CMK (cell line): ENCODE measurements at places on chromosomes 7 and 10.

DNA sequence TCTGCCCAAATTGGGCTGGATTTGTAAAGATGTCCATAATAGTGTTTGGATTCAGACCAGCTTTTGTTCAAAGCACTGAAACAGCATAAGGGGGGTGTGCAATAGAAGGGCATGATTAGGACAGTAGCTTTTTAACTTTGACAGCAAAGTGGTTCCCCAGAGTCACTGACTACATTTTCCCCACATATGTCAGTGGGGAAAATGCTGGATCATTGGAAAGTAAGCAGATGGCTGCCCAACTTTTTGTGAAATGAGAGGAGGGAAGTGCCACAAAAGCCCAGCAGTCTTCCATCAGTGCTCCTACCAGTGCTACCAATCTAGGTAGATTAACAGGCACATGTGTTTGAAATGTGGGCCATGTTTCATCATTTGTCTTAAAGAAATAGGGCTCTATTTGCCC, 162.8 kb downstream of the FZD1 start:
- DNase-seq: no peak

DNA sequence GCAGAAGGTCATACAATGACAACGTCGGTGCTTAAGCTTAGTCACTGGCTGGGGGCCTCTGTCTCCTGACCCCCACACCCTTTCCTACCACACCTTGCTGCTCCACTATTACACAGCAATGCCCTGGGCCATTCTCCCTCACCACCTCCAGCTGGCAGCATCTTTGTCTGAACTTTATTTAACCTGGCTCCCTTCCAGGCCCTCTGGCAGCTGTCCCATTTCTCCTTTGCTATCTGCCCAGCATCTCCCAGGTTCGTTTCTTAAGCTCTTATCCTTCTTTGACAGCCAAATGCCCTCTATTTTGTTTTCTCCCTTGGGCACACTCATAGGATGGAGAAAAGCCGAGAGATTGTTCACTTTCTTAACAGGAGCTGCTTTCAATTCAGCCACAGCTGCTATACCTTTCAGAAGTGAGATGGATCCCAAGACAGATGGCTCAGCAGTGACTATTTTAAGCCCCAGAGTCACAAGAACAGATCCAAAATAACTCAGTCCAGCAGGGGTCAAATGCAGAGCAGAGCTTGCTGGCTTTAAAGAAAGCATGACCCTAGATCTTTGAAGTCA, 1277.1 kb upstream of the AUTS2 start:
- DNase-seq: no peak

DNA sequence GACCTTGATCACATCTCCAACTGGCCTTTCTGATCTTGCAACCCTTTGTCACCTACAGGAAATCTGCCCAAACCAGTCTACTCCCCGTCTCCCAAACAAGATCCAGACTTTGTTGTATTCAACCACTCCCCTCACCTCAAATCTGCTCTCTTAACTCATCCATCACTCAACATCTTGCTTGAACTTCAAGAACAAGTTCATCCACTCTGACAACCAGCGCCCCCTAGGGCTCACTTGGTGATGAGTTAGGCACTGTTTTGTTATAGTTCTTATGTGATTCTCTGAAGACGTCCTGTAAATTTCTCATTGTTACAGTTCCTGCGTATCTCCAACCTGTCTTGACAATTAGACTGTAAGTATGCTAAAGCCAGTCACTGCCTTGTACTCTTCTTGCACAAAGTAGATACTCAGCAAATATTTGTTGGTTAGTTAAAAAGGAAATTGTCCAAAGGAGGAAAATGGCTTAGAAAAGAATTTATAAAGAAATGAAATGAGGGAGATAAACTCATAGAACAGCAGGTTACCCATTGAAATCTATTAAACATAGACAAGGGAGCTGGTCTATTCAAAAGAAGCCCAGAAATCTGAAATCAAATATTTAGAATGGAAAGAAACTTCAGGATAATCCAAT, 5.3 kb downstream of the FRMD4A start:
- DNase-seq: peak; percentile 8

DNA sequence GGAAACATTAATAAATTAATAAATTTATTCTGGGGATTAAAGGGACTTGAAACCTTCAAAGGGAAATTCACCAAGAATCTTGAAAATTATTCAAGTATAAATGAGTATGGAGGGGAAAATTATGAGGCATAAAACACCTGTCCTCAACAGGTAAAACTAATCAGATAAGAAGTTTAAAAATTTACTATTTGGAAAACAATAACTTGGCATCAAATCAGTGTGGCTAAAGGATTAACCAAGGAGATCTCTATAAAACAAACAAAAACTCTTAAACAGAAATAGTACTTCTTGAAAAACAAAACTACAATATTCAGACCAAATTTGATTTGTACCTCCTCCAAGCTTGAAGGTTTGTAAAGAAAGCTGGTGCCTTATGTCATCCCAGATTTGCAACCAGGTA, 66.4 kb upstream of the ZNF804B start:
- DNase-seq: no peak

- no peak for DNase-seq
Observed at GRCh38 chr10:34480345-34480744, 334.8 kb downstream of the PARD3 start.

DNA sequence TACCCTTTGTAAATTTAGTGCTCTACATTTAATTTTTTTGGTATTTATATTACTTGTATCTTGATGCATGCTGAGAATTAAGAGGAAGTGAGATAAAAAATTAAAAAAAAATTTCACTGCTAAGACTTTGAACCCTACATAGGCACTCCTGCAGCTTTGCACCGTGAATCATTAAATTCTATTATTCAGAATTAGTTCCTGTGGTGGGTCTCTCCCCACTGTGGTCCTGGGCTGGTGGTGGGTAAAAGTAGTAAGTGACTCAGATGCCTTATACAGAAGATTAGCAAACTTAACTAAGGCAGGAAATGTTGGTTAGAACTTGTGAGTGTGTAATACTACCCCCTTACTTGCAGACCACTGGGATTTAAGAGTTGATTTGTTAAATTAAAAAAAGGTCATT, 72.6 kb downstream of the AP3M1 start:
- DNase-seq: no peak

DNA sequence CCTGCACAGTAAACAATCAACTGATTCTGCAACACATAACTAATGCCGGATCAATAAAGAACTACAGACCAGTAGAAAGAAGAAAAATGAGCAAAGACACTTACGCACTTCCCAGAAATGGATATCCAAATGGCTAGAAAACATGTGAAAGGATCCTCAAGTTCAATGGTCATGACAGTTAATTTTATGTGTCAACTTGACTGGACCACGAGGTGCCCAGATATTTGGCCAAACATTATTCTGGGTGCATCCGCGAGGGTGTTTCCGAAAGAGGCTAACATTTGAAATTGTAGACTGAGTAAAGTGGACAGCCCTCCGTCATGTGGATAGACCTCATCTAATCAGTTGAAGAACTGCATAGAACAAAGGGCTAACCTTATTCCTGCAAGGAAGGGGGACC, 102.0 kb downstream of the SFMBT2 start:
- no peak for DNase-seq

- DNase-seq: no peak
Observed at GRCh38 chr10:50610368-50610767, 13.4 kb downstream of the SGMS1 start.

GRCh38 chr10:3747984-3748383, 37.0 kb downstream of the KLF6 start:
- DNase-seq: no peak

- no peak for DNase-seq
Observed at GRCh38 chr7:83118347-83119025, 44.2 kb downstream of the PCLO start.

DNA sequence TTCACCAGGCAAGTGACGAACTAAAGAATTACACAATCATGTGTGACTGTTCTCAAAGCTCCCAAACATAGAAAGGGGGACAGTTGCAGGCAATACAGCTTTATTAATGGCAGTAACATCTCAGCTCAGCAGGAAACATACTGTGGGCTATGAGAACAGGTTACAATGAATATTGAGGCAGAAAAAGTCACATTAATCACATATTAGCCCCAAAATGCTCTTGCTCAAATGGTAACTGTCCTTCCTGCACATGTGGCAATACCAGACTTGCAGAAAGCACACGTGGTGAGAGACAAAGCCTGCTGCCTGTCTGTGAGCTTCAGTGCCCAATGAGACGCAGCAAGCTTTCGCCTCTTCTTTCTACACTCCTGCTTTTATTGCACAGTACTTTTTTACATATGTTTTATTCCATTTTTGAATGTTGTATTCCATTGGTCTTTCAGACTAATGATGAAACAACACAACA, 104.9 kb upstream of the ACBD5 start:
- DNase-seq: no peak

DNA sequence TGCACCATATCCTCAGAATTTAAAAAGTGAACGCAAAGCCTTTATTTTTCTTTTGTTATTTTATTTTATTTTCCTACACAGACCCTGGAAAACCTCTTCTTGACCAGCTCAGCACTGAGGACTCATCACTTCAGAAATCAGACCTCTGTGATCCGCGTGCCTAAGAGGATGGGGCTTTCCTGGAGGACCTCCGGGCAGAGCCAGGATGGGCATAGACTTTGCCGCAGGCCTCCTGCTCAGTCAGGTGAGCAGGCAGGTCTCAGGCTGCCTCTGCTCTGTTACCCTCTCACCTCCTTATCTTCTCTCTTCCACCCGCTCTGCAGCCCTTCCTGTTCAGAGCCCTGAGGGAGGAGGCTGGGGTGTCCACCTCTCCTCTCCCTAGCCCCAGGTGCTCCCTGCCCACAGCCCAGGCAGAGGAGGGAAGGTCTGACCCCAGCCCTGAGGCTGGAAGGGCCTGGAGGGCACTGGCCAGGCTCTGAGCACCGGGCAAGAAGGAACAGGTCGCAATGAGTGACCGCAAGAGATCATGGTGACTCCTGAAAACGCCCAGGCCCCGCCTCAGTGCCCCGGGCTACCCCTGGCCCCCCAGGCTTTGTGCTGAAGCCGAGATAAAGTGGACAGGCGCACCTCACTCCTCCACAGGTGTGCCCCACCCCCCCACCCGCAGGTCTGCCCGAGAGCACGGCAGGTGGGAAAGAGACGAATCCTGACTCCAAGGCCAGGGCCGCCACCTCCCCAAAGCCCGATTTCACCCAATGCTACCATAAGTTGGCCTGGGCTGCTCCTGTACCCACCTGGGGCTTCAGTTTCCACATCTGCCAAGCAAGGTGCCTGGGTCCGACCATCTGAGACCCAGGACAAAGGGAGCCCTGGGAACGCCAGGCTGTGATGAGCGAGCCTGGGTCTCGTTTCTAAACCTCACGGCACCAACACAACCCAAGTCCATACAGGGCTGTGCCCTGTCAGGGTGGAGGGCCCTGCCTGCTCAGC, 2.8 kb downstream of the CALML5 start:
- no peak for DNase-seq

GRCh38 chr7:66505531-66506451, 122.9 kb upstream of the KCTD7 start:
- no peak for DNase-seq

DNA sequence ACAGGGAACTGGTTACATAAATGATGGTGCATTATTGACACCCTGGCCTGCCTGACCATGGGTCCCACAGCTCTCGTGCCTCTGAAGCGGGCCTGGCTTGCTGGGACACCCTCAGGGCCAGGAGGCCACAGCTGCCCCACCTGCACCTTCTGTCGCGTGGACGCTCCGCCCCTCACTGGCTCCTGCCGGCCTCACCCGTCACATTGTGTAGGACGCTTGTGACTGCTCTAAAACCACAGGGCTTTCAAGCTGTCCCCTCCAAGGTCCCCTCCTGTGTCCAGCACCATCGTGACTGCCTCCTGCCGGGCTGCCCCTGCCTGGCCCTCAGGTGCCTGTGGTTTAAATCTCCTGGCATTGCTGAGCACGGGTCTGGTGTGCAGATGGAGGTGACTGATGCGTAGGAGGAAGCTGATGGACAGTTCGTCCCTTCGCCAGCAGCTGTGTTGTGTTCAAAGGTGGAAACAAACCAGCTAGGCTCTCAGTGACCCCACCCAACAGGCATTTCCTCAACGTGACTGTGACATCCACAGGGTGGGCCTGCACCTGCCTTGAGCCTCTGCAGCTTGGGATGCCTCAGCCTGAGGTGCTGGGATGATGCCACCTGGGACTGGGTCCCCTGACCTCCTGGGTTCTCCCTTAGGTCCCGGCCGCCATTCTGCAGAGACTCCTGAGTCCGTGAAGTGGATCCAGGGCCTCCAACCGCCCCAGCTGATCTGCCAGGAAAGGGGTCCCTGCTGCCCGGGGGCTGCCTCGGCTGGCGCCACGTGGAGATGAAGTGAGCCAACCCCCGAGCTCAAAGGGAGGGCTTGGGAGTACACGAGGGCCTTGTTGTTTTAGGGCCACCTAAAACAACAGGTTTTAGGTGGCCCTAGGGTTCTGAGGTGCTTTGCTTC, 148.5 kb downstream of the WDR37 start:
- no peak for DNase-seq

GRCh38 chr10:72890086-72890485, 3.5 kb upstream of the OIT3 start:
- DNase-seq: no peak
